SIG-M5 (cell line): ENCODE measurements at places on chromosomes 7 and 10.

GRCh38 chr7:1569440-1569832 is 396 bp downstream of the PSMG3 start:
- no peak for DNase-seq

- no peak for DNase-seq
Observed at GRCh38 chr10:98226508-98227144, 41.4 kb downstream of the LOXL4 start.

- no peak for DNase-seq
Observed at GRCh38 chr10:129912986-129913695, 50.9 kb downstream of the EBF3 start.

GRCh38 chr7:47497367-47498096 is 84.4 kb downstream of the TNS3 start:
- DNase-seq, result peak; percentile 41

DNA sequence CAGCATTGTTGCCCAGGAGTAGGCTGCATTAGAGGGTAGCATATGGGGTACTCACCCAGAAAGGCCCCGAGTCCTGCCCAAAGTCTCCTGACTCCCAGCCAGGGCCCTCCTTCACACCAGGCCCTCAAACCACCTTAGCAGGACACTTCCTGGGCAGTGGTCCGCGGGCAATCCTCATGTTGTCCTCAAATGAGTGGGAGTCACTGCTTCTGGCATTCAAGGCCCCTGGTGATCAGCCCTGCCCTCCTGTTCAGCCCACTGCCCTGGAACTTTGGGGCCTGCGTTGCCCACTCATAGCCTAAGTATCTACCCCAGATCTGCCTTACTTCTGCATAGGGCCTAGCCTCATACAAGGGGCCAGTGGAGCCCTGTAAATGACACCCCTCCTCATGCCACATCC is 70.9 kb upstream of the PRLHR start:
- DNase-seq, result no peak

GRCh38 chr10:9097206-9097990 is 1042.9 kb downstream of the GATA3 start:
- no peak for DNase-seq

DNA sequence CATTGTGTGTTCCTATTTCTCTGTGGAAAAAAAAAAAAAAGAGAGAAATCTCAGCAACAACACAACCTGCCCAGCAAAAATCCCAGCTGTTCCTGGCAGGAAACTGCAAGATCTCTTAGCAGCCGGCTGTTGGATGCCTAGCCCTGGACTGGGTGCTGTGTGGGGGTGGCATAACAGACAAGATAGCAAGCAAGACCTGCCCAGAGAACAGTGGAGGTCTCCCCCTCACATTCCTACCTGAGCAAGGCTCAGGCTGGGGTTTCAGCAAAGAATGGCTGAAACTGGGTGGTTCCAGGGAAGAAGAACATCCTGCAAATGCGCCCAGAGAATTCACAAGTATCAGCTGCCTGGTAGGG is 248.8 kb upstream of the ZMIZ1 start:
- DNase-seq, result no peak

- no peak for DNase-seq
Observed at GRCh38 chr10:116925056-116925455, 75.8 kb downstream of the ENO4 start.

- DNase-seq, result no peak
Observed at GRCh38 chr7:45998506-45998905, 77.4 kb upstream of the IGFBP3 start.

- DNase-seq, result no peak
Observed at GRCh38 chr7:18896343-18896975, 221.0 kb downstream of the TWIST1 start.

- DNase-seq, result no peak
Observed at GRCh38 chr7:8638076-8638475, 204.7 kb downstream of the NXPH1 start.

DNA sequence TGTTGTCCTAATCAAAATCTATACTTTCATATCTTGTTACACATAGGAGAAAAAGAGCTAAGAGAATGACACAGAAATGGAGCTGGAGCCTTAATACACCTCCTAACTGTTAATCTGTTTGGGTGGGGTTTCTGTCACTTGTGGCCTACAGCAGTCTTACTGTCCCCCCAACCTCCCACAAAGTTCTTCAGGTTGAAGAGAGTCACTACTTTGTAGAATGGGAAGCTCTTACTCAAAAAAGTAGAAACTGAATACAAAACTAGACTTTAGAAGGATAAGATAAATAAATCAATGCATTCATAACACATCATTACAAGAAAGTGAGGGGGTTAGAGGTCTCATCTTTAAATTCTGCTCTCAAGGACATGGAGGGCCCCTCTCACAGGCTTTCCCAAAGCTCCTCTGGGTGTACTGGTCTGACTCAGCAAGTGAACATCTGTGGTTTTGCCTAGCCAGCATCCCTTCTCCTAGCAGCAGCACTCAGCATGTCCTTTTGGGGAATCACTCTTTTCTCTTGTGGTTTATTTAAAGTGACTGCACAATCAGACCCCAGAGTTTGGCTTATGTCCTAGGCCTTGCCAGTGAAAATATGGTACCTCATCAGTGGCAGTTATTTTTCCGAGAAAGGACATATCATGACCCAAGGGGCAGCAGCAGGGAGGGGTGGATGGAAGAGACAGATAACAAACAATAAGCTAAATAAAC is 2.0 kb upstream of the BLVRA start:
- DNase-seq, result no peak

DNA sequence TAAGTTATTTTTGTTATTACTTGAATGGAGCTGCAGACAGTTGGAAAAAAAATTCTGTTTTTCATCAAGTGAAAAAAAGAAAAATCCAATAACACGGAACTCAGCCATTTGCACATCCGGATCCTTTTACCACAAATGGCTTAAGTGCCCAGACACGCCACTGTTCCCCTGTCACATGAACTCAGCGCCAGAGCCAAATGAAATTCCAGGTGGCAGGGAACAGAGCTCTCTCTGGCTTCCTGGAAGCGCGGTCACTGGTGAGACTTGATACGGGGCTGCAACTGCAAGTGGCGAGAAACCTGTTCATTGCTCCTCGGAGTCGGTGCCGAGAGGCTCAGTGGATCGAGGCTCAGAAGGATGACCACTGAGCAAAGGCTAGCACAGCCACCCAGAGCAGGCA is 60.8 kb upstream of the NPTX2 start:
- no peak for DNase-seq

GRCh38 chr10:26454891-26455290 is 16.8 kb downstream of the APBB1IP start:
- DNase-seq, result no peak

- DNase-seq, result no peak
Observed at GRCh38 chr10:33122014-33122809, 164.2 kb upstream of the ITGB1 start.

GRCh38 chr7:117012696-117013095 is 59.4 kb downstream of the ST7 start:
- DNase-seq, result no peak

GRCh38 chr7:20162665-20163064 is 54.5 kb downstream of the MACC1 start:
- DNase-seq, result no peak

- no peak for DNase-seq
Observed at GRCh38 chr7:132280335-132280734, 295.9 kb downstream of the PLXNA4 start.

GRCh38 chr10:98425511-98426352 is 10.8 kb upstream of the PYROXD2 start:
- DNase-seq, result no peak

- DNase-seq, result no peak
Observed at GRCh38 chr7:135343361-135343760, 109.7 kb downstream of the STRA8 start.

DNA sequence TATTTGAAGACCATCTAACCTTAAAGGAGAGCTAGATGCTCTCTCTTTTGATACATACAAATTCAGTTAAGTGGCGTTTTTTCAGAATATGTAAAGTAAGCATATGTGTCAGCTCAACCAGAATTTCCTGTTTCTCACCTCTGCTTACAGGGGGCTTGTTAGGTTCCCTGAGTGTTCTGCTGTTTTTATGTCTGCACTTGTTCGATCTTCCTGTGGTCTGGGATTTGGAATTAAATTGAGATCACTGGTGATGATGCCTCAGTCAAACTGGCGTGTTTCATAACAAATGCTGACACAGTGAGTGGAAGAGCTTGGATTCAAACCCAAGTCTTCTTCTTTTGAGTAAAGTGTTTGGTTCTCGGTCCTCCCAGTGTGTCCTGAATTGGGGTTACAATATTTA is 348.3 kb upstream of the AKR1E2 start:
- no peak for DNase-seq

- DNase-seq, result no peak
Observed at GRCh38 chr7:129166745-129167144, 21.7 kb upstream of the SMO start.

DNA sequence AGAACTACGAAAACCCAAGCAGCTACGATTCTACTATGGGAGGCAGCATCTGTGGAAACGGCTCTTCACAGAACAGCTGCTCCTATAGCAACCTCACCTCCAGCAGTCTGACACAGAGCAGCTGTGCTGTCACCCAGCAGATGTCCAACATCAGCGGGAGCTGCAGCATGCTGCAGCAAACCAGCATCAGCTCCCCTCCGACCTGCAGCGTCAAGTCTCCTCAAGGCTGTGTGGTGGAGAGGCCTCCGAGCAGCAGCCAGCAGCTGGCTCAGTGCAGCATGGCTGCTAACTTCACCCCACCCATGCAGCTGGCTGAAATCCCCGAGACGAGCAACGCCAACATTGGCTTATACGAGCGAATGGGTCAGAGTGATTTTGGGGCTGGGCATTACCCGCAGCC is 81.6 kb upstream of the SAMD8 start:
- no peak for DNase-seq
